ENCODE measurements at places on chromosomes 7 and 10.

DNA sequence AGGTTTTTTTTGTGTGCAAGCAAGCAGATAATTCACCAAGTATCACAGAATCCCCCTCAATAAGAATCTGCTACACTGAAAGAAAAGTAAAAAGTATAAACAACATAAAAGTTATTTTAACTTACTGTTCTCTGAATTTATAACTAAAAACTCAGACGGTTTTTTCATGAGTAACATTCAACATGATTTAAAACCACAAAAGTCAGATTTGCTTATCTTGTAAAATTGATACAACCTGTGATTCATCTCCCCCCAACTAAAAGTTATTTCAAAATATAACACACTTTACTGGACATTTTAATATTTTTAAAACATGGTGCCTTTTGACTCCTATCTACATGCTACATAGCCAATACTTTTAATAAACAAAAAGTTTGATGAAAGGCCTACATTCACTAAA is 32.8 kb downstream of the TSPAN12 start:
- DNase-seq = no peak

GRCh38 chr7:100874577-100875355 is at the start of gene SRRT:
TSS of gene SRRT (plus strand) at chr7:100875103. CDS start at chr7:100875591, 488 bp downstream.
- peak; percentile 84 for DNase-seq

GRCh38 chr10:54940418-54940817 is 139.4 kb upstream of the PCDH15 start:
- DNase-seq = no peak

DNA sequence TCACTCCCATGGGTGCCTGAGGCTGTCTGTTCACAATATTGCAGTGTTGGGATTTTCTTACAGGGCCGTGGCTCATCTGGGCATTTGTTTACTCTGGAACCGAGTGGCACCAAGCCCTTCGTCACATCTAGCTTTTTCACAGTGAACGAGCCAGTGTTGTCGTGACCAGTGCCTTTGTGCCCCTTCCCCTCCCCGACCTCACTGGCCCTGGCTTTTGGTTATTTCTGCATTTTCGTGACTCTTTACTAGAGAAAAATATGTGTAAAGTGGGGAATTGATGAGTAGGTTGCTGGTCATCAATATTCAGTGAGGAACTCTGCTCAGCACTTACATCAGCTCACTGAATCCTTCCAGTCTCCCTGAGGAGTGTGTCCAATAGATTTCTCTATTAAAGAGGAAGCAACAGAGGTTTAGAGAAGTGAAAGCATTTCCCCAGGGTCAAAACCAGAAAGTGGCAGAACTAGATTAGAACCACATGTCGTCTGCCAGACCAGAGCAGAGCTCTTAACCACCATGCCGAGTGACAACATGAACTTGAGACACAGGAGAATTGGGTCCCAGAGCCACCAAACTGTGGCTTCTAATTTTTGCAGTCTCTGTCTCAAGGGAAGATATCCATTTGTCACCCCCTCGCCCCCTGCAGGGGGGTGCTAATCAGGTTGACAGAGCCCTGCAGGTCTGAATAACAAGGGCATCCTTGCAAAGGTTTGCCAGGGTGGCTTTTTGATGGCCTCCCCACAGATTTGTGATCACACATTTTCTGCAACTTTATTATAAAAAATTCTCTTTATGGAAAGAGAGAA is 125.3 kb downstream of the CHN2 start:
- no peak for DNase-seq

GRCh38 chr7:88614736-88615135 is 144.8 kb upstream of the ZNF804B start:
- no peak for DNase-seq

GRCh38 chr10:114307731-114308130 is 68.7 kb downstream of the VWA2 start:
- no peak for DNase-seq

GRCh38 chr7:42883950-42884349 is 27.9 kb downstream of the C7orf25 start:
- no peak for DNase-seq

GRCh38 chr10:71854031-71854430 is 3.0 kb upstream of the PSAP start:
- no peak for DNase-seq

- no peak for DNase-seq
These were observed 8.3 kb upstream of the DLX6 start for GRCh38 chr7:96996958-96997511.

GRCh38 chr10:97780841-97781617 is 9.2 kb upstream of the SFRP5 start:
- DNase-seq = no peak

DNA sequence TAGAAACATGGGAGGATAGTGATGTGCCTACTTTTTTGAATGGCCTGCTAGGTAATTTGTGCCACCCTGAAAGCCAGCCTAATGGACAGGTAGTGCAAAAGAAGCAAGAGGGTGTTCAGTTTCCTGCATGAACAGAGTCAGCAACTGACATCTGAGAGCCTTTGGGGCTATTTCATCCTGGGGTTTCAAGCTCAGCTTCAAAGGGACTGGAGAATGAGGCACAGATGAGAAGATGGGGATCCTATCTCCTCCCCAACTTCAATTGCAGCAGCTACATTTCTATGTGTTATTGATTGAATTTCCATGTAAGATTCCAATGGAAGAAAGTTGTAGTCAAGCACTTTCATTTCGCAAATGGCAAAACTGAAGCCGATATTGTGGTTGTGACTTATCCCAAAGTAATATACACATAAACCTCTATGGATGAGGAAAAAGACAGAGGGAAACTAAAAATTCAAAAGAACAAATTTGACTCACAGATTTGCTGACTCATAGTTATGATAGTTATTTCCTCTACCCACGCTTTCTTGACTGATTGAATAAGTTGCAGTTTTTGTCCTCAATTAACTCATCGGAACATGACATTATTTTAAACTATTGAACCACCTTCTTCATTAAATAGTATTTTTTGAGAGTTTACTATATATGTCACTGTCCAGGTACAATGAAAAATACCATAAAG is 42.6 kb upstream of the NRP1 start:
- no peak for DNase-seq

GRCh38 chr10:71755179-71755879 is 18.0 kb downstream of the VSIR start:
- no peak for DNase-seq

- no peak for DNase-seq
These were observed 30.1 kb downstream of the LDB3 start for GRCh38 chr10:86698207-86698940.

GRCh38 chr7:84981055-84981976 is 205.5 kb downstream of the SEMA3D start:
- peak; percentile 1 for DNase-seq

- DNase-seq = no peak
These were observed 26.0 kb upstream of the PRLHR start for GRCh38 chr10:118621304-118621942.

- DNase-seq = no peak
These were observed 507.3 kb upstream of the AUTS2 start for GRCh38 chr7:69090936-69091335.

DNA sequence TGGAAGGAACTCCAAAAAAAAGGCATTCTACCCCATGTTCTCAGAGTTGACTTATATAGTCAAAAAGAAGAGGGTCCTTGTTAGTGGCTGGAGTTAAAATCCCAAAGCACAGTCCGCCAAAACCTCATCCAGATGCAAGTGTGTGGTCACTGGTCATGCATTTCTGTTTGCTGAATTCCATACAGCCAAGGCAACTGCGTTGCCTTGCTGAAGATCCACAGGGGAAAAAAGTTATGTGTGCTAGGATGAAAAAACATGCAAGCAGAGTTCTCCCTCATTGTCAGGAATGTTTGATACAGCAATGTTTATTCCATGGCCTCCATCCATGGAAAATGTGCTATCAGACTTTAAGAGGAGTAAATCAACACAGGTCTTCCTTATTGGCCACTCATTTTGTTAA is 213.1 kb downstream of the CREB5 start:
- no peak for DNase-seq

GRCh38 chr7:38428041-38428440 is 154.6 kb upstream of the TARP start:
- DNase-seq = peak; percentile 18

DNA sequence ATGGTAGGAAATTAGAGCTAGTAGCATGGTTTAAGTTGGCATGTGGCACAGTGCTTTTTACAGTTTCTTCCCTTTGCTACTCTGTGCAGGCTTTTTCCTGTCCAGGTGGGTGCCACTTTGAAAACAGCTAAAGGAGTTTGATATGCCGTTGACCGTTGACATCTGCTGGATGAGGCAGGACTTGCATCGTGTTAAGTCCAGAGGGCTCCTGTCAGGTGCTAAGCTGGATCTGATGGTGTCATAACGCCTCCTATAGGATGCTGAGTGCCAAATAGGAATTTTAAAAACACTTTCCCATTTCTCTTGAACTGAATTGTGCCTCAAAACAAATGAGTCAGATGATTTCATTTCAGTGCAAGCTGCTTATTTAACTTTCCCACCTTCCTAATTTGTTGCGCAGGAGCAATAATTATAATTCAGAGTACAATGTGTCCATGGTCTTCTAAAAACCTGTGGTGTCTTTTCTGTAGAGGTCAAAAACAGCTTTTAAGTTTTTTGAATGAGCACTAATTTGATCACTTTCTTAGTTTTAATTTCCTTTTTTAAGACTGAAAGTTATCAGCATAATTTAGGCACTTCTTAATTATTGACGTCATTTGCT is 178.3 kb downstream of the CDCA7L start:
- DNase-seq = peak; percentile 11

- no peak for DNase-seq
These were observed 312.6 kb downstream of the PLXDC2 start for GRCh38 chr10:20128811-20129210.

DNA sequence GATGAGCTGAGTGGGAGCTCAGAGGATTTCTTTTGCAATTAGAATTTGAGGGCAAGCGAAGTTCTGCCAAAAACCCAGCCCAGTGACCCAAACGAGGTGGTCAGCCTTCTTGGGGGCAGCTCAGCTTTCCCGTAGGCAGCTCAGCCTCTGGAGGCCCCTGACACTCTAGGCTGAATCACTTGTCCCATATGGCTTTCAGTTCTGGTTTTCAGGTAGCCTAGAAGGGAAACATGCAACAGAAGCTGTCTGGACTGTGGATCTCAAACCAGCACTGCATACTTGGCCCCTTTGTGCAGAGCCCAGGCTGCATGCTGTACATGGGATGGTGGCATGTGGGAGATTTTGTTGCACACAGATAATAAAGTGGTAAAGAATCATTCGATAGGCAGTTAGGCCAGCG is 322.8 kb downstream of the ANKRD30A start:
- no peak for DNase-seq

- DNase-seq = no peak
These were observed 116.6 kb upstream of the RSU1 start for GRCh38 chr10:16933783-16934182.

DNA sequence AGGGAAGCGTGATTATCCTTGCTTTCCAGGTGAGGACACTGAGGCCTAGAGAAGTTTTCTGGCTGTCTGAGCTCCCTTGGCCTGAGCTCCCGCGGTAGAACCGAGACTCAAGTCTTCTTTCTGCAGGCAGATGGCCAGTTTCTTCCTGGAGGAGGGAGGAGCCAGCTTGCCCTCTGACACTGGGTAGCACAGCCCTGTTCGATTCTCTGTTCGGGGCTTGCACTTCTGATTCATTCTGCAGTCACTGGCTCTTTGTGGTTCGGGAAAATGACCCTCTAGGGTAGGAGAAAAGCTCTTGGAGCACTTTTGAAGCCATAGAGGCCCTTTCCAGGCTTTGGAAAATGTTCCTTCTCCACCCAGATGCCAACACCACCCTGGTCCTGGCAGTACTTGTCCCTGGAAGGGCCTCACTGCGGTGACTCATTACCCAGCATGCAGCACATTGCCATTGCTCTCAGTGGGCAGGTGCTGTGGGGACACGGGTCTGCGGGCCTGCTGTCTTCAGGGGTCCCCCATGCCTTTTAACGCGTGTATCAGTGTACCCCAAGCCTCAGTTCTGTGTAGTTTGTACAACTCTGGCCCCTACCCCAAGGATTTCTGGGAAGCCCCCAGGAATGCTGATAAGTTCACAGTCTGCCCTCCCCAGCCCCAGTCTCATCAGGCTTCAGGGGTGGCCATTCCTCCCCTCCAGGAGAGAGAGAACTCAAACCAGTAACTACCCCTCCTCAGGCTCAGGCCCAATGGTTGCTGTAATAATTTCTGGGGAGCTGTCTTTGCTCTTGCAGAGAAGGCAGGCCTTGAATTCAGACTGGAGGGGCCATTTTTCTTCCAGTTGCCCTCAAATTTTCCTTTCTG is 11.9 kb downstream of the CHST3 start:
- DNase-seq = no peak

GRCh38 chr10:88382699-88383098 is 200.4 kb downstream of the RNLS start:
- DNase-seq = no peak

GRCh38 chr10:101297901-101298486 is 56.0 kb upstream of the BTRC start:
- DNase-seq = no peak

DNA sequence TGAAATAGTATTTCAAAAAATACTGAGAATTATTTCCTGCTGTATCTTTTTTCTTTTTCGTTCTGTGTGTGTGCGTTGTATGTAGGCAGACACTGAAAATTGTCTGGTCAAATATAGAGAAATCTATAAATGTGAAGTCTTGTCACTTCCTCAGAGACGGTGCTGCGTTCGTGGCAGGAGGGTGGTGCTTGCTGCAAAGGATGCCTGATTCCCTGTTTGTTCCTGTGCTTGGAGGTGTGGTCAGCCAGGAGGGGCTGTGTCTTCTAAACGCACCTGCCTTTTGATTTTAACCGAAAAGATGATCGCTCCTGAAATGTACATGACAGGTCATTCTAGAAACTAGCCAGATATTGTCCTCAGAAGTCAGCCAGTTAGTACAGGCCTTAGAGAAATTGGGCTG is 32.5 kb upstream of the PRKAR1B start:
- no peak for DNase-seq

DNA sequence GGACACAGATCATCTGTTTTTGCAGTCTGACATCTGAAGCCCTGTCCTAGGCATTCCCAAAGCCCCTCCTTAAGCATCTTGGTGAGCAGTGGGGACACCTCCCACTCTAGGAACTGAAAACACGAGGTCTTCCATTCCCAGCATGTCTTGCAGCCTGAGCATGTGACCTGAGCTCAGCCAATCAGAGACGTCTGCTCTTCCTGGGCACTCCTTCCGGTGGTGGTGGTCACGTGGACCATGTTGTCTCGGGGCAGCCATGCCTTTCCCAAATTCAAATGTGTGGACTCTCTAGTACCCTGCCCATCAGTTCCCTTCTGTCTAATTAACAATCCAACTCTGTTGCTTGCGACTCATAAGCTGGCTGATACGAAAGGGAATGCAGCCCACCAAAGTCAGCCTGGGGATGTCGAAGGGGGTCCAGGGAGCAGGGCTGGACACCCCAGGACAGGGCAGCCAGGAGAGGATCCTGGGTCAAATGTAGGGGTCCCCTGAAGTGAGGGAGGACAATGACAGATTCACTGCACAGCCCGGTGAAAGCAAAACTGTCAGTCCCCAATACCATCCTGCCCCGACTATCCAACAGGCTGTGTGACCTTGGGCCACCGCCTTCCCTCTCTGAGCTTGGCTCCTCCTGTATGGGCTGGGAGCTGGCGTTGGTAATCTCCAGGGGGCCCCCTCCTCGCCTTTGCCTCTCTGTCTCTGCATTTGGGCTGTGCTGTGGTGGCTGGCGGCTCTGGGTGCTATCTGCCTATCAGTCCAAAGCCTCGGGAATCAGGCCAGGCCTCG is 57.4 kb upstream of the BAIAP2L1 start:
- DNase-seq = no peak

GRCh38 chr10:52756966-52757365 is 15.6 kb downstream of the MBL2 start:
- no peak for DNase-seq

All from AG09309 (cell line).